Activated CD4-positive, alpha-beta memory T cell treated with anti-CD3 and anti-CD28 coated beads, Interleukin-2, amount 10 ng/mL, durations not matched to agents 7 days and 5 days (primary cell): ENCODE measurements at places on chromosomes 1 and 21. TPM values are rescaled to one million over a fixed set of nuclear protein-coding genes. Genes with fewer than 3 reads are reported as not detected.

GRCh38 chr1:181391301-181391900 is 91.9 kb upstream of the CACNA1E start:
- no peak for DNase-seq

- DNase-seq, result no peak
These were observed 47.9 kb downstream of the SERBP1 start for GRCh38 chr1:67382292-67382691.

GRCh38 chr1:186806477-186806876 is 22.3 kb upstream of the PLA2G4A start:
- DNase-seq, result no peak

- no peak for DNase-seq
These were observed 257.6 kb upstream of the USP24 start for GRCh38 chr1:55472784-55473183.

The TTLL7 gene
- total RNA-seq, result 2.5 TPM

The DCDC2B gene
- not detected for total RNA-seq
